ENCODE measurements at places on chromosomes 5 and 9. TPM values are rescaled to one million over a fixed set of nuclear protein-coding genes. Genes with fewer than 3 reads are reported as not detected.

DNA sequence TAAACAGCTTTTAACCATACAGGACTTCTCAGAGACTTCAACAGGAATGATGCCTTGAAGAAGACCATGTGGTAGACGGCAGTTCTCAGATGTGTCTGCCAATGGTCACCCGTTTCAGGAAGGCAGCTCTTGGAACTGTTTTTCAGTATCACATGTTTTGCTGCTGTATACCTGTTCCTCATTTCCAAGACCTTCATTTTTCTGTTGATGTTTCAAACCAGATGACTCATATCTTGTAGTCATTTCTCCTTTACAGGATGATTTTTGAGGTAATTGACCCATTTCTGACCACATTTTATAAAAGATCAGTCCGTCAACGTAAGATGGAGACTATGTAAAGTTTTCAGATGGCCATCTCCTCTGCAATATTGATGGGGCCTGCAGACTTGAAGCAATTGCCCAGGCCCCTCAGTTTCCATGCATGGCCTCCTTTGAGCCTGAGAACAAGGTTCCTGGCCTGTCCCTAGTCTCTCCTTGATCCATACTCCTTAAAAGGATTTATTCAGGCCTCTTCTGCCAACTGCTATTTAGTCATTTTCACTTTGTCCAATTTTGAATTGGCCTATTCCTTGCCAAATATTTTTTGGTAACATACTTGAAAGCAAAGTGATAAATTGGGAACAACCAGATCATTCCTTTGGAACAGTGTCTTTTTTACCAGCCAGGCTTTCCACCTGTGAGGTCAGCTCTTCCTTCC, 128.6 kb downstream of the PDZD2 start:
- no peak for DNase-seq
- H3K36me3 ChIP-seq: no peaks in the 10 kb centered on the region
- no peak overlapping the region for H3K27ac ChIP-seq
- H3K4me1 ChIP-seq: no peaks in the 10 kb centered on the region

DNA sequence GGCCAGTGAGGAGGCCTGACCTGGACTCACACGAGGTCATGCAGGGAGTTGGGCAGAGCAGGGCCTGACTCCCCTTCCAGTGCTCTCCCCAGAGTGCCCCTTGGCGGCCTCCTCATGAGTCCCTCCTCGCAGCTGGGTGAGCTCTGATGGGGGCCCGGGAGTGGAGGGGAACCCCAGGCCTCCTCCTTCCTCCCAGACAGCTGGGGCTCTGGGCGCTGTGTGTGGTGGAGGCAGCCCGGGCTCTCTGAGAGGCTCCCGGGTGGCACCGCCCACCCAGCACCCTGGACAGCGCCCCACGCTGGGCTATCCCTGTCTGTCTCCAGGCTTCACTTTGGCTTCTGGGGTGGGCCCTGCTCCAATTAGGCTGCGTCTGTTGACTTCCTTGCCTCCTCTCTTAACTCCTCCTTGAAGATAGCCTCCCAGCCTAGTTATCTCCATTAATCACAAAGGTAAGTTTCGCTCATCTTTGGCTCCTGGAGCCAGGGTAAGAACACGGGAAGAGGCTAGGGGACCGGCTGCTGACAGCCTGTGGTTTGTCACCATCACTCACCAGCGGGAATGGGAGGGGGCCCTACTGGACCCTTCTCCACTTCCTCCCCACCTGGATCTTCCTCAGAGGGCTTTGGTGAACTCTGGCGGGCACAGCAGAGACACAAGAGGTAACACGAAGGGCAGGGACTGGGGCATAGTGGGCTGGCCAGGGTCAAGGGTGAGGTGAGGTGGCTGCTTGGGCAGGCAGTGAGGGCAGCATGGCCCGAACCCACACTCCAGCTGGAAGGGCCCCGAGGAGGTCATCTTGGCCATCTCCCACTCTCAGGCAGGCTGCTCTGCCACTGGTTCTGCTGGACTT, 13.1 kb downstream of the PSD2 start:
- no peak overlapping the region for H3K4me3 ChIP-seq
- H3K27ac ChIP-seq: no peak overlapping the region
- H3K4me1 ChIP-seq: no peaks in the 10 kb centered on the region
- no peaks in the 10 kb centered on the region for H3K27me3 ChIP-seq
- no peaks in the 10 kb centered on the region for H3K36me3 ChIP-seq
- peak; percentile 61 for DNase-seq

- no peak overlapping the region for H3K4me3 ChIP-seq
- no peak overlapping the region for H3K27ac ChIP-seq
- H3K4me1 ChIP-seq: no peaks in the 10 kb centered on the region
- no peaks in the 10 kb centered on the region for H3K36me3 ChIP-seq
Observed at GRCh38 chr5:35112300-35112699, 64.6 kb upstream of the AGXT2 start.

DNA sequence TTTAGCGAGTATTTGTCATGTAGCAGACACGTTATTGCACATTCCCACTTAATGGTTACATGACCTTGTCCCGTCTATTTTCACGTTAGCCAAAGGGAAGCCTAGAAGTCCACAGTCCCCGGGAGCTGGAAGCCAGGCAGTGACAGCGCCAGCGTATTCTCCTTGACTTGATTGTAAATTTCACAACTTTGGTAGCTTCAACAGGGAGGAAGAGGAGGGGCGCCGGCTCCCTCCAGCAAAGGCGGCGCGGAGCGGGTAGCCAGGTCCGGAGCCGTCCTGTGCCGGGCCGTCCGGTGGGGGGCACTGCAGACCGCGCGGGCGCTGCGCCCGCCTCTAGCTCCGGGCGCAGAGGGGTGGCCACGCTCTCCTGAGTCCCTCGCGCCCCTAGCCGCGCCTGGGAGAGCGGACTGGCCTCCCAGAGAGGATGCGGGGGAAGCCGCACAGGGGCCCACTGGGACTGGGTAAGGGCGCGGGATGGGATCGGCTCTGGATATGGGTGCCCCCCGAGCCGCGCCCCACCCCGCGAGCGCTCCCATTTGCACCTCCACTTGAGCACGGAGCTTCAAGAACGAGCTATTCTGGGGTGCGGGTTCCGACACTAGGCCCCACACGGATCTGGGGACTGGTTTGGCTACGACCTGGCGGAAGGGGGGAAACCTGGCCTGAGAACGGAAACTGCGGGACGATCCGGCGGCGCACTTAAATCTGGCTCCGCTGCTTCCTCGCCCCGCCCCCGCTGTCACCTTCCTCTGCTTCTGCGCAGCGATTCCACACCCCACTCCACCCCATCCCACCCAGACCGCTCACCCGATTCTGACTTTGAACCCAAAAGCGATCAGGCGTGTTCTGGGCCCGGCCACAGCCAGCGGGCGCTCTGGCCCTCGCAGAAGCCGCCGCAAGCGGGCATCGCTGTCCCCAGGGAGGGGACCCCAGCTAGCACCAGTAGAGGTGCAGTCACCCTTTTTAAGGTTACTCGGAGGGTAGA, 23.8 kb downstream of the KLF4 start:
- peak; percentile 44 for DNase-seq
- H3K36me3 ChIP-seq: no peaks in the 10 kb centered on the region
- no peak overlapping the region for H3K27ac ChIP-seq
- peaks cover 26% of the 10 kb centered on the region for H3K27me3 ChIP-seq
- H3K4me1 ChIP-seq: peaks cover 4% of the 10 kb centered on the region
- peak overlapping the region; percentile 38 for H3K4me3 ChIP-seq

DNA sequence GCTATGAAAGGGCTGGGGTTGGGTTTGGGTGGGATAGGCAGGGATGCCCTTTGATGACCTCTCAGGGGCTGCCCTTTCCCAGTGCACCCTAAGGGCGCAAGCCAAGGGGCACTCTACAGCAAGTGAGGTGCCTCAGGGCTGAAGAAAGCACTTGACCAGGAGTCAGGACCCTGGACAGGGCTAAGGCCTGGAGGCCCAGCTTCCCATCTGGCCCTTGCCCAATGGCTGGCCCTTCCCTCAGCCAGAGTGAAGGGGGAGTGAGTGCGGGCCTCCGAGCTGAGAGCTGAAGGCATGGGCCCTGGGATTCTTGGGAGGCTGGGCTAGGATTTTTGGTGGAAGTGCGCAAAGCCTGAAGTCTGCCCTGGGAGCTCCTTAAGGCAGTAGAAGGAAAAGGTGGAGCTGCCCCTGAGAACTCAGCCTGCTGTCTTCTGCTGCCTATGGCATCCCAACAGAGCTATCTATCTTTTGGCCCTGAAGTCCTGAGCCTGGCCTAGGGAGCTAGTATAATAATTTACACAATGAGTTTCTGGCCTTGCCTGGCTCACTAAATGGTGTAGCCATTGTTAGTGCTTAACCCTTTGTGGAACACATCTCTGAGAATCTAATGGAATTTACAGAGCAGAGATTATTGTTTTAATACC, 16.4 kb downstream of the JADE2 start:
- peaks cover 44% of the 10 kb centered on the region for H3K36me3 ChIP-seq
- no peak overlapping the region for H3K4me3 ChIP-seq
- peaks cover 45% of the 10 kb centered on the region for H3K4me1 ChIP-seq

GRCh38 chr9:98010445-98010844, 27.3 kb downstream of the ANP32B start:
- H3K36me3 ChIP-seq: peaks cover 82% of the 10 kb centered on the region
- H3K4me3 ChIP-seq: no peak overlapping the region
- peak overlapping the region; percentile 60 for H3K27ac ChIP-seq
- no peaks in the 10 kb centered on the region for H3K27me3 ChIP-seq
- no peak for DNase-seq

GRCh38 chr9:90107726-90108655, 503.2 kb downstream of the GADD45G start:
- no peaks in the 10 kb centered on the region for H3K36me3 ChIP-seq
- no peak for DNase-seq
- no peak overlapping the region for H3K4me3 ChIP-seq
- H3K4me1 ChIP-seq: peaks cover 9% of the 10 kb centered on the region
- peaks cover 21% of the 10 kb centered on the region for H3K27me3 ChIP-seq
- no peak overlapping the region for H3K27ac ChIP-seq

DNA sequence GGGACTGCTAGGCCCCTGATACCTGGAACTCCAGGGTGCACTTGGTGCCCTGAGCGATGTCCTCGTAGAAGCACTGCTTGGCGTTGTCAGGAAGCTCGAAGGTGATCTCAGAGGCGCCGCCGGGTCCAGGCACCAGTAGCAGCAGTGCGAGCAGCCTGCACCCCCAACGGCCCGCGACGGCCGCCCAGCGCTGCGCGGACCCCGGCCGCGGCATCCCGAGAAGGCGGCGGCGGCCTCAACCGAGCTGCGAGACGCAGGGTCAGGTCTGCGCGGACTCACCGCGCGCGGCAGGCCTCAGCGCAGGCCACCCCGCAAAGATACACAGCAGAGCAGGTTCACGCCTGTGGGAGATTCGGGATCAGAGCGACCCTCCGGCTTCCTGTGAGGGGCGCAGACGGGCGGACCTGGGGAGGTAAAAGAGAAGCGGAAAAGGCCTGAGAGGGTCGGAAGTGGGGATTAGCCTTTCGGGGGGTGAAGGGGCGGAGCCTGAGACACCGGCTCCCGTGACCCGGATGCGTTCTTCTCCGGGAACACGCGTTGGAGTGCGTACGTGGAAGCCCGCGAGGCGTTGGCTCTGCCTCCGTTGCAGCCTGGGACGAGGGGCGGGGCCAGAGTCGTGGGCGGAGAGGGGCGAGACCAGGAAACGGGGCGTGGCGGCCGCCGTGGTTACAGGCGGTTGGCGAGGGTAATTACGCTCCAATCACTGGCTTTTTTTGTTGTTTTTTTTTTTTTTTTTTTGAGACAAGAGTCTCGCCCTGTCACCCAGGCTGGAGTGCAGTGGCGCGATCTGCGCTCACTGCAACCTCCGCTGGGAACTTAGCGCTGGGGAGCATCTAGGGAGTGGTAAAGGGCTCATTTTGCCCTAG, at the start of gene TMED7:
TMED7 (minus strand) TSS at position 458 of the 866 bp plus-strand sequence; CDS start at position 214, 244 bp downstream.
- DNase-seq: peak; percentile 99
- H3K4me1 ChIP-seq: peaks cover 27% of the 10 kb centered on the region
- H3K4me3 ChIP-seq: no peak within 1 kb of the TSS
- H3K27ac ChIP-seq: no peak within 1 kb of the TSS

GRCh38 chr5:117738571-117738970, 1163.9 kb upstream of the SEMA6A start:
- no peak overlapping the region for H3K4me3 ChIP-seq
- H3K27ac ChIP-seq: no peak overlapping the region
- H3K27me3 ChIP-seq: no peaks in the 10 kb centered on the region
- H3K4me1 ChIP-seq: no peaks in the 10 kb centered on the region
- no peak for DNase-seq

- H3K27ac ChIP-seq: peak overlapping the region; percentile 88
- no peak overlapping the region for H3K4me3 ChIP-seq
- DNase-seq: peak; percentile 69
- no peaks in the 10 kb centered on the region for H3K27me3 ChIP-seq
- H3K36me3 ChIP-seq: peaks cover 89% of the 10 kb centered on the region
- H3K4me1 ChIP-seq: peaks cover 90% of the 10 kb centered on the region
Observed at GRCh38 chr9:120904061-120904977, 22.3 kb downstream of the TRAF1 start.

DNA sequence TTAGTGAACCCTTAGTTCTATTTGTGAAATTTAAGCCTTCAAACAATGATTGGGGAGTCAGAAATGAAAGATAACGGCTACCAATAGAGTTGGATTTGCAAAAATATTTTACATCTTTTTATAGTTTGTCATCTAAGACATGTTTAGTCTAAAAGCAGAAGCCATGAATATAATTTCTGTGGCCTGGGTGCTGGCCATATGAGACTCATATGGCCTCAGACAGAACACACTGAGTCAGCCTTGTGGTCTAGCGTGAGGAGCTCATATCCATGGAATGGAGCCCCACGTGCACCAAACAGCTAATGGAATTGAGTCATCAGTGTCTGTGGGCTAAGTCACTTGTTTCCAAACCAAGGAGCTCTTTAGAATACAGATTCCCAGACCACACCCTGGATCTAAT, 240.7 kb upstream of the NREP start:
- H3K36me3 ChIP-seq: no peaks in the 10 kb centered on the region
- H3K27ac ChIP-seq: no peak overlapping the region
- no peaks in the 10 kb centered on the region for H3K4me1 ChIP-seq
- DNase-seq: no peak
- no peaks in the 10 kb centered on the region for H3K27me3 ChIP-seq
- H3K4me3 ChIP-seq: no peak overlapping the region

GRCh38 chr5:103177543-103177942, 57.4 kb downstream of the PPIP5K2 start:
- H3K4me1 ChIP-seq: no peaks in the 10 kb centered on the region
- no peak overlapping the region for H3K27ac ChIP-seq
- DNase-seq: no peak
- no peaks in the 10 kb centered on the region for H3K27me3 ChIP-seq
- H3K36me3 ChIP-seq: peaks cover 18% of the 10 kb centered on the region
- H3K4me3 ChIP-seq: no peak overlapping the region

- peaks cover 5% of the 10 kb centered on the region for H3K4me1 ChIP-seq
- no peak overlapping the region for H3K4me3 ChIP-seq
- no peak overlapping the region for H3K27ac ChIP-seq
- H3K27me3 ChIP-seq: no peaks in the 10 kb centered on the region
- H3K36me3 ChIP-seq: no peaks in the 10 kb centered on the region
Observed at GRCh38 chr9:94147776-94148175, 63.5 kb downstream of the PTPDC1 start.

- no peak overlapping the region for H3K4me3 ChIP-seq
- DNase-seq: no peak
- H3K27ac ChIP-seq: no peak overlapping the region
- H3K36me3 ChIP-seq: no peaks in the 10 kb centered on the region
- H3K27me3 ChIP-seq: peaks cover 44% of the 10 kb centered on the region
Observed at GRCh38 chr5:84382363-84383295, 2.1 kb downstream of the EDIL3 start.

The CDC25C gene
- 15.0 TPM for total RNA-seq

The EQTN gene
- not detected for total RNA-seq

The MAMDC4 gene
- 15.8 TPM for total RNA-seq

The INSL4 gene
- total RNA-seq: not detected

Data from activated CD8-positive, alpha-beta T cell treated with anti-CD3 and anti-CD28 coated beads, Interleukin-2, amount 10 ng/mL, durations not matched to agents 7 days and 5 days (primary cell).